Lung microvascular endothelial cell (primary cell): ENCODE measurements at places on chromosomes 13 and 19.

GRCh38 chr13:77831866-77832265 is 86.8 kb downstream of the EDNRB start:
- DNase-seq = no peak

GRCh38 chr19:51224163-51224641 is 678 bp upstream of the CD33 start:
- DNase-seq = no peak

DNA sequence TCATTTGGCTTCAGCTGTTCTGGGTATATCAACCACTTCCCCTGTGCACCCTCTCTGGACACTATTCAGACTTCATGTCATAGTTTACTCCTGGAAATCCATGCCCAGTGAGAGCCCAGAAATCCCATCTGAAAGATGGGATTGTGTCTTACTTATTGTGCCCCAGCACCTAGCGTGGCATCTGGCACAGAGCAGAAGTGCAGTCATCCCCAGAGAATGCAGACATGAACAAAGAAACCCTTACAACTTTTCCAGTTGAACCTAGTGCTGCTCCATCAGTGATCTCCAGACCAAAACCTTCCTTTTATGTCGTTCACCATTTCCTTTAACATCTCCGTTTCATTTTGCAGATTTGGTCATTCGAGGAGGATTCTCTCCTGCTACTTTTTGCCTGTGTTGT is 60.6 kb downstream of the MBNL2 start:
- no peak for DNase-seq

DNA sequence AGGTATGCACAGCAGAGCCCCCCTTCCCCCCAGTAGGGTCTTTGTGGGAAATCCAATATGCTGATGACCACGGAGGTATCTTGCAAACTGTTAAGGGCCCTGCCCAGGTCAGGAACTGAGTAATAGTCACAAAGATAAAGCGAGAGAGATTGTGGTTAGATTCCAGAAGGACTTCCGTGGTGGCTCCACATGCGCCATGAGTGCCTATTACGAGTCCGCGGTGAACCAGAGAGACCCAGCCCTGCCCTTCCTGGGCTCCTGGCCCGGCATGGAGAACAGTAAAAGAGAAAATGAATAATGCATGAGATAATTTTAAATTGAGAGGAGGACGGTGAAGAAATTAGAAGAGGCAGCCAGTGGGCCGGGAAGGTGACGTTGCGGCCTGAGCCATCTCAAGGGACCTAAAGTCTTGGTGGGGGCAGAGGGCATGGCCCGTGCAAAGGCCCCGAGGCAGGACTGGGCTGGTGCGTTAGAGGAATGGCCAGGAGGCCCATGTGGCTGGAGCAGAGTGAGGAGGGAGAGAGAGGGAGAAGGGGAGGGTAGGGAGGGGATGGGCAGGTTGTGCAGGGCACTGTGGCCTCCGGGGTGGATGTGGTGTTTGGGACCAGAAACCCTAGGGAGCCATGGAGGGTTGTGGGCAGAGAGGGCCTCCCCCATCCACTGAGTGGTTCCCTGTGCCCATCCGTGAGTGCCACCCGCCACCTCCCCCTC is 46.6 kb upstream of the NFIC start:
- no peak for DNase-seq

DNA sequence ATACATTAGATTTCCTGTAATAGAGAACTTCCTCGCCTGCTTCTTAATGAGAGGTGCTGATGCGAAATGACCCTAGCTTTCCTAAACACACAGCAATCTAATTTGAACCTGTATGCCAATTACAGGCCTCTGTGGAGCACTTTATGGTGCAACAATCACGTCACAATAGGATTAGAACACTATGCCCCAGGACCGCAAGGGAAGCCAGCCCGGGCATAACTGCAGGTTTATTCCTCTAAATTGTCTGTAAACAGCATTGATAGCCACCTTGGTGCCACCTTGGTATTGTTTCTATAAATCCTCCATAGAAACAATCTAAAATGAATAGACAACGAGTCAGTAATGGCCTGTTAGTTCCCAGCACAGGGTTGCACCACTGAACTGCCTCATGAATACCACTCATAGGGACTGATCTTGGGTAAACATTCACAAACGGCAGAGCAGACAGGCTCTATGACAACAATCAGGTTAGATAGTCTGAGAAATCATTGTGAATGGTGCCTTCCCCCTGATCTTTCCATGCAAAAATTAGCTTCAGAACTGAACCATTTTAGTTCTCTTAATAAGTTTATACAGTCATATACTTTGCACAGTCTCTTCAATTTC is 182.5 kb upstream of the OBI1 start:
- no peak for DNase-seq

DNA sequence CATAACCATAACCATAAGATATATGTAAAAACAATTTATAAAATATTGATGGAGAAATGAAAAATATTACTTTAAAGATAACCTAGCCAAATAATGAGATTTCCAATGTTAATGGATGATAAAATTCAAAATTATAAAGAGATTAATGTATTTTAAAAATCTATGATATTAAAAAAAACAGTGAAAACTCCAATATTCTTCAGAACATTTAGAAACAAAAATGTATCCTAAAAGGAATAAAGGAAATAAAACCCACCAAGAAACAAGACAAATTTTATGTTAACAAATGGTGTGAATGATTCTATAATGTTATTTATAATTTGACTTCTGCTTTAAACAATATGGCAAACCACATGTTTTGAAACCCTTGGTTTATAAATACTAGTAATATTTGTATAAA is 1587.8 kb downstream of the PCDH9 start:
- DNase-seq = no peak

DNA sequence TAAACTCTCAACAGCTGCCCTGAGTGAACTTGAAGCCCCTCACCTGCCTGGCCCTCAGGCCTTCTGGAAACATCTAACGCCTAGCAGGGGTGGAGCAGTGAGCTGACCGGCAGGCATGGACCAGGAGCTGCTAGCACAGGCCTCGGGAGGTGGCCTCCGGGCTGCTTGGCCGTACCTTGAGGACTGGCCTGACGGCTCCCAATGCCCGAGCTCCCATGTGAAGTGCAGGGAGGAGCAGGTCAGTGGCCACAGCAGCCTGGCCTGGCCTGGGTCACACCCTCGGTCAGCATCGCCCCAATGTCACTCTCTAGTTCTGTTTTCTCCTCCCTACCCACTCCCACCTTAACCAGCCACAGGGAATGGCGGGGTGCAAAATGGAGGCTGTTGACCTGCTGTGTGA is 19.0 kb downstream of the TSHZ3 start:
- no peak for DNase-seq

GRCh38 chr19:37361994-37362393 is 8.9 kb upstream of the ZNF527 start:
- peak; percentile 93 for DNase-seq

DNA sequence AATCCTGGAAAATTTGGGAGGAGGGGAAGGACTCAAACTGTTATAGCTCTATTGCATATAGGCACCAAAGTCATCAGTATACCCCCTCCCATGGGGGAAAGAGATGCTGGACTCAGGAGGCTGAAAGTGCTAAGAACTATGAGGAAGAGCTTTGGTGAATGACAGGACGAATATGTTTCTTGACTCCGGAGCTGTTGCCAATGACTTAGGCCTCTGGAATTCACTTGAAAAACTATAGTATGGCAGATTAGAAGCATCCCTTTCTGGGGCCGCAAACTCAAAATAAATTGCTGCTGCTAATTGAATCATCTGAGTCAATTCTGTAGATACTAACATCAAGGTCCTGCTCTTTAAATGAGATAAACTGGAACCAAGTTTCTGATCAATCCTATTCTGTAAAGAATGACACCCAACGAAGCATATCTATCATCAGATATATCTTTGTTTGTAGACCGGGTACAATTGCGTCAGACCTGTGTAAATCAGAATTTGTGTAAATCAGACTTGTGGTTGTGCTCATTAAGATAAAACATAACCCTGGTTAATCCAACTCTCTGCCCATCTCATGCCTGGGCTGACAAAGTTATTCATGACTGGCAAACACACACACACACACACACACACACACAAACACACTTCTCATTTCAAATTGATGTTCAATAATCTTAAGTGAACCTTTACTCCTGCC is 1793.8 kb upstream of the PCDH20 start:
- no peak for DNase-seq

GRCh38 chr19:30788105-30788765 is 416.1 kb downstream of the ZNF536 start:
- DNase-seq = no peak

- no peak for DNase-seq
Measured at GRCh38 chr19:2536461-2536860, 60.5 kb downstream of the GADD45B start.

GRCh38 chr19:5340637-5341447 is at the start of gene PTPRS:
PTPRS (minus strand) TSS chr19:5340812; CDS start chr19:5286140, 54,672 bp downstream.
- DNase-seq = peak; percentile 77

DNA sequence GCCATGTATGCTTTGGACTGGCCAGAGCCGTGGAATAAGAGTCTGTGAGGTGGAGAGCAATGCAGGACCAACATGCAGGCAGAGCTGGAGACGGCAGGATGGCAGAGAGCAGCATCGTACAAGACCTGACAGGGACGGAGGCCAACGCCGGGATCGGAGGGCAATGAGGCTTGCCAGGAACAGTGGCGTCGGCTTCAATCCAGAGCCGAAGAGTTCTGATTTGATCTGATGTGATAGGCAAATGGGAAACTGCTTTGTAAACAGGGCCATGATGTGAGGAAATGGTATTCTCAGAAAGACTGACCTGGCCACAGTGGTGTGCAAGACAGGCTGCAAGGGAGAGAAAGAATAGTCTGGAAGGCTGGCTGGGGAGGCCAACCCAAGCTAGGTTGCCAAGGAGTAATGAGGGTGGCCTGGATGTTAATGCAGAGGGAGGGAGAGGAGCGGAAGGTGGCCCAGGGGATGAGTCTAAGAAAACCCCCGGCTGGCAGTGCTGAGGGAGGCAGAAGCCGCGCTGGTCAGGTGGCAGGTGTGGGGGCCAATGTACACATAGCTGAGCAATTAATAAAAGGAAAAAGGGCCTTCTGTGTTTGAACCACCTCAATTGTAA is 26.7 kb downstream of the RCBTB2 start:
- peak; percentile 60 for DNase-seq

GRCh38 chr13:41512441-41512840 is 55.1 kb downstream of the RGCC start:
- no peak for DNase-seq

DNA sequence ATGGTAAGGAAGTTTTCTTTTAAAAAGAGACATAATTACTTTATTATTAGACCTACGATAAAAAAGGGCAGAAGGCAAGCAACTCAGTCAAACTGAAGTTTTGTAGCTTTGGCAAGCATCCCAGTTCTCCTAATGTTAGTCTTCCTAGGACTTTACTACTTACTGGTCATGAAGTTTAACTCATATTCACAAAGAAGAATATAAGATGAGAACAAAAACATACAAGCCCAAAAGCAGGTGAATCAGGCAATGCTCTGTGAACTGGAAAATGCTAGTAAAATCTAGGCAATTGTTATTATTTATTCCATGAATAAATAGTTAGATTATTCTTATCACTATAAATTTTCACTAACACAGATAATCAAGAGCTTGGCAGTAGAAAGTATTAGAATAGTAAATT is 85.0 kb downstream of the MIPEP start:
- DNase-seq = no peak

- DNase-seq = no peak
Measured at GRCh38 chr13:62003452-62003851, 587.8 kb upstream of the PCDH20 start.

GRCh38 chr19:1577090-1577928 is 9.2 kb upstream of the MEX3D start:
- DNase-seq = no peak

DNA sequence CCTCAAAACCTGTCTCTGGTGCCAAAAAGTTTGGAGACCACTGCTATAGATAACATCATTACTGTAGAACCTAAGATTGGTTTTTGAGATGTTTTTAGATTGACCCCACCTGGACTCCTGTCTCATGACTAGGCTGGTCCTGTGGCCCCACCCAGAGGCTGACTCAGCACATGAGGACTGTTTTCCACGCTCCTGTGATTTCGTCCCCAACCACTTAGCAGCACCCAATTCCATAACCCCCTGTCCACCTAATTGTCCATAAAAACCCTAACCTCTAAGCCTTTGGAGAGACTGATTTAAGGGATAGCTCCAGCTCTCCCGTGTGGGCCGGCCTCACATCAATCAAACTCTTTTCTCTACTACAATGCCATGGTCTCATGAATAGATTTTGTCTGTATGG is 25.6 kb upstream of the GAS6 start:
- DNase-seq = no peak

GRCh38 chr13:86946734-86947133 is 724.4 kb upstream of the SLITRK5 start:
- DNase-seq = no peak

DNA sequence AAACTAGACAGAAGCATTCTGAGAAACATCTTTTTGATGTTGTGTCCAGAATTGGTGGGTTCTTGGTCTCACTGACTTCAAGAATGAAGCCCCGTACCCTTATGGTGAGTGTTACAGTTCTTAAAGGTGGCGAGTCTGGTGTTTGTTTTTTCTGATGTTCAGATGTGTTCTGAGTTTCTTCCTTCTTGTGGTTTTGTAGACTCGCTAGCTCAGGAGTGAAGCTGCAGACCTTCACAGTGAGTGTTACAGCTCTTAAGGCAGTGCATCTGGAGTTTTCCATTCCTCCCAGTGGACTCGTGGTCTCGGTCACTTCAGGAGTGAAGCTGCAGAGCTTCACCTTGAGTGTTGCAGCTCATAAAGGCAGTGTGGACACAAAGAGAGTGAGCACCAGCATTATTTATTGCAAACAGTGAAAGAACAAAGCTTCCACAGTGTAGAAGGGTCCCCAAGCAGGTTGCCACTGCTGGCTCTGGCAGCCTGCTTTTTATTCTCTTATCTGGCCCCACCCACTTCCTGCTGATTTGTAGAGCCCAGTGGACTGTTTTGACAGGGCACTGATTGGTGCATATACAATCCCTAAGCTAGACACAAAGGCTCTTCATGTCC is 1820.8 kb downstream of the UQCRFS1 start:
- DNase-seq = no peak

DNA sequence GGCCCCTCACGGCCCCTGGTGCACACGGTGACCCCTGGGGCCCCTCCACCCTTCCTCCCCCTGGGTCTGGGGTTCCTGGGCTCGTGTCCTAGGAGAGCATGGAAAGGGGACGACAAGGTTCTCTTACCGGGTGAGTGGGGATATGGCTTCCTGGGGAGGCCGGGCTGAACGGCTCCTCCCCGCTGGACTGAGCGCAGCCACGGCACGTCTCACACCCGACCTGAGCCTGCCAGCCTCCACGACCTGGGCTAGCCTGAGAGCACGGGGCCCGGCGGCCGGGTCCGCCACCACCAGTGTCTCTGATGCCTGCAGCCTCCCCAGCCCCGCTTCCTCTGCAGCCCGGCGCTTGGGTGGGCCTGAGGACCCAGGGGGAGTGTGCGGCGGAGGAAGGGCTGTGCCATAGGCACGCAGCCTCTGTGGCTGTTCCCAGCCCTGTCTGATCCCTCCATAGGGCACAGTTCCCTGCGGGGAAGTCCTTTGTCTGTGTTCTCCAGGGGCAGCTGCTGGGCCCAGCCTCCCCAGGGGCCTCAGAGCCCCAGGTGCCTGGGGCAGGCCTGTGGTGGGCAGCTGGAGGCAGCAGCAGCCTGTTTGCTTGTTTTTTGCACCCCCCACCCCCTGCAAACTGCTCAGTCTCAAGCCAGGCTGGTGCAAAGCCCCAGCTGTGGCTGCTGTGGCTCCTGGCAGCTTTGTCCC is 15.0 kb downstream of the PLIN4 start:
- DNase-seq = no peak

- no peak for DNase-seq
Measured at GRCh38 chr19:15641901-15642491, 1.3 kb downstream of the CYP4F3 start.

- DNase-seq = peak; percentile 70
Measured at GRCh38 chr19:57830071-57830602, at the start of gene ZNF587B. ZNF587B (plus strand) TSS chr19:57830299; CDS start chr19:57830529, 230 bp downstream.
